Inflammatory macrophage treated with lipopolysaccharide for 4 hours (primary cell): ENCODE measurements at places on chromosomes 5 and 9.

- no peak for DNase-seq
These were observed 893.2 kb downstream of the DTWD2 start for GRCh38 chr5:118095115-118095514.

DNA sequence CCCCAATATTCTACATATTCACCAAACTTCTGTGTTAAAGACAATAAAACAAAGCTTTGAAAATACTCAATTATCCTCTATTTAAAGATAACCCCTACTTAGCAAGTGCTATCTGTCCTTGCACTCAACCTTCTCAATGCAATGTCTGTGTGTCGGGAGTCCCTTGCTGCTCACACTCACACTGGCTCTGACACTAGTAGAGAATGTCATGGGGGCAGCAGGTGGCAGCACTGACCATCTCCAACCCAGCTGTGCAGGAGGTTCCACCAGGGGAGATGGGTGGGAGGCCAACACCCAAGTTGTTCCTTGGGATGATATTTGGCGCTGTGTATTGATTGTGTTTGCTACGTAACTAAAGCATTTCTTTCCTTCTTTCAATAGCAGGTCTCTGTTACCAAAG is 59.4 kb upstream of the SIMC1 start:
- DNase-seq: no peak

DNA sequence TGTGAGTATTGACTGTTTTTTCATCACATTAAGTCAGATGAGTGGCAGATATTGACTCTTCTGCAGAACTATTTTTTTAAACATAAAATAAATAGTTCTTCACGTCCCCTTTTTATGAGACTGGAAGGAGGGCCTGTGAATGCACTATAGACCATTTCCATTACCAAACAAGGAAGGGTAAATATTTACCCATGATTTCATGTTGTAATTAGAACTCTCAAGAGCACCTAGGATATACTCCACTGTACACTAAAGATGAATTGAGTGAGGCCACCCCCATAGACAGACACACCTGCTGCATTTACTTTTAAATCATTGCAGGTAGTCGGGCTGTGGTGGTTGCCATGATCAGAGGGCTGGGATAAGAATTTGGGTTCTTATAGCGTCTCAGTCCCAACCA is 22.6 kb downstream of the SLC36A1 start:
- DNase-seq: no peak

- DNase-seq: peak; percentile 7
These were observed 28.6 kb upstream of the GTF2H2C start for GRCh38 chr5:69531406-69531801.

- no peak for DNase-seq
These were observed 58.5 kb upstream of the TSLP start for GRCh38 chr5:111013011-111013410.

- DNase-seq: no peak
These were observed 517.0 kb downstream of the GADD45G start for GRCh38 chr9:90121762-90122161.

- DNase-seq: no peak
These were observed 553.0 kb upstream of the GRAMD2B start for GRCh38 chr5:125870256-125870655.

GRCh38 chr5:74148321-74148720 is 492.2 kb downstream of the ENC1 start:
- DNase-seq: no peak

DNA sequence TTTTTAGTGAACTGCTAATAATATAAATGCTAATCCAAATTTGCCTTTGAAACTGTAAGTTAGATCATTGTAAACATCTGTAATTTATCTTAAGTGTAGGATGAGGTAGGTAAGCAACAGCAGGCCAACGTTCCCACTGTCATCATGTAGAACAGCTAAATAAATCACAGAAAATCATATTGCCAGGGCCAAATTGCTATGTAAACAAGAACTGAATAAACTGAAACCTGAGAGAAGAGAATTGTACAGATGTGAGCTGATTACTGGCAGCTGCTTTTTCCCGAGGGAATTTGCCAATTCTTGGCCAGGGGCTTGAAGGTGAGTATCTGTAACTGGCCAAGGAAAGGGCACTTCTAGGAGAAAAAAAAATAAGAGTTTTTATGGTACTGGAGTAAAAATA is 97.6 kb downstream of the CDH10 start:
- no peak for DNase-seq

DNA sequence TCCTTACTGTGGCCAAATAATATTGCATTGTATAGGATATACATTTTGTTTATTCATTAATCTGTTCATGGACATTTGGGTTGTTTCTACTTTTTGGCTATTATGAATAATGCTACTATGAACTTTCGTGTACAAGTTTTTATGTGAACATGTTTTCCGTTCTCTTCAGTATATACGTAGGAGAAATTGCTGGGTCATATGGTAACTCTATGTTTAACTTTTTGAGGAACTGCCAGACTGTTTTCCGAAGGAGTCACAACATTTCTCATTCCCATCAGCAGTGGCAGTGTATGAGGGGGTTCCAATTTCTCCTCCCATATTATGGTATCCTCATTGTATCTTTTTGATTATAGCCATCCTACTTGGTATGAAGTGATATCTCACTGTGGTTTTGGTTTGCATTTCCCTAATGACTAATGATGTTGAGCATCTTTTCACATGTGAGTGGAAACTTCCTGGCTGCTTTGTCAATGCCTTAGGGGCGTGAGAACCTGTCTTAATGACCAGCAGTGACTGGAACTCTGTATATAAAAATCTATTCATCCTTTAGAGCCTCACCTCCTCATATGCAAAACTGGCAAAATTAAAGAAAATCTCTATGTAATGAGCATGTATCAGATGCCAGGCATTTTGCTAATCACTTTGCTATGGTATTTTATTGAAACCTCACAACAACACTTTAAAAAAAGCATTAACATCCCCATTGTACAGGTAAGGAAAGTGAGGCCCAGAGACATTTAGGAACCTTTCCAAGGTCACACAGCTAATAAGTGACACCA is 47.8 kb upstream of the TGFBR1 start:
- DNase-seq: peak; percentile 87
